ENCODE measurements at places on chromosomes 16 and 17.

- DNase-seq: no peak
Observed at GRCh38 chr17:66365903-66366302, 63.5 kb downstream of the PRKCA start.

DNA sequence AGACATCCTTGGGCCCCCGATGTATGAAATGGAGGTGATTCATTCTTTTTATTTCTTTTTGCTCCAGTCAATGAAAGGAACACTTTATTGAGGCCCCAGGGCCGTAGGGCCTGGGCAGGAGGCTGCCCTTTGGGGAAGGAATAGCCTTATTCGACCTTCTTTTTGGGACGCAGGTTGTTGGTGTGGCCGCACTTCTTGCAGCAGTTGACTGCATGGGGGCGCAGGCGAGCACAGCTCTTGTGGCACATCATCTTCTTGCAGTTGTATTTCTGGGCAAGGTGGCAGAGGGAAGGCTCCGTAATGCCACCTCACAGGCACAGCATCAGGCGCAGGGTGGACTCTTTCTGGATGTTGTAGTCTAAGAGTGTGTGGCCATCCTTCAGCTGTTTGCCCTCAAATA lies 50.9 kb downstream of the SIAH1 start:
- DNase-seq: no peak

GRCh38 chr17:67449845-67450755 lies 73.0 kb downstream of the PITPNC1 start:
- no peak for DNase-seq

DNA sequence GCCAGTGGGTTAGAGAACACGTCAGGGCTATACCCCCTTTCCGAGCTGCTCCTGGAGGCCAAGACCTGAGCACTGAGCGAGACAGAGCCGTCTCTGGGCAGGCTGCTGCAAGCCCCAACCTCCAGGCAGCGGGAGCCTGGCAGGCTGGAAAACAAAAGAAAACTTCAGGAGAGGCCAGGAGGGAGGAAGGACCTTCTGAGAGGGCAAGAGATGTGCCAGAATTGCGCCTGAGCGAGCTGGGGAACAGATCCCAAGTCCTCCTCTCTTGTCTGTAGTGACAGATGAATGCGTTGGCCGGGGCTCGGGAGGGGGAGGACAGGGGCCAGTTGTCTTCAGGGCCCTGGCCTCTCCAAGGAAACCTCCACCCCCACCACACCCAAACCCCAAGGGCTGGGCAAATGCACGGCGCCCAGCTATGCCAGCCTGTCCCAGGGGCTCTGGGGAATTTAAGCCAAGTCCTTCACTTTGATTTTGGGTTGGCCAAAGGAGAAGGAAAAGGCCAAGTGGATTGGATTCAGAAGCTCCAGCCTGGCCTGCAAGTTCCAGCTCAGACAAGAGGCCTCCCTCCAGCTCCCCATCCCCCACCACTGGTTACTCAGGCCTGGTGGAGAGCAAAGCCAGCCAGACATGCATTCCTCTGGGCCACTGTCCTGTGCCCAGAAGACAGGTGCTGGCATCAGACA lies 18.1 kb downstream of the SDK2 start:
- DNase-seq: no peak

- no peak for DNase-seq
Observed at GRCh38 chr17:63626551-63627180, 4.4 kb downstream of the MAP3K3 start.

DNA sequence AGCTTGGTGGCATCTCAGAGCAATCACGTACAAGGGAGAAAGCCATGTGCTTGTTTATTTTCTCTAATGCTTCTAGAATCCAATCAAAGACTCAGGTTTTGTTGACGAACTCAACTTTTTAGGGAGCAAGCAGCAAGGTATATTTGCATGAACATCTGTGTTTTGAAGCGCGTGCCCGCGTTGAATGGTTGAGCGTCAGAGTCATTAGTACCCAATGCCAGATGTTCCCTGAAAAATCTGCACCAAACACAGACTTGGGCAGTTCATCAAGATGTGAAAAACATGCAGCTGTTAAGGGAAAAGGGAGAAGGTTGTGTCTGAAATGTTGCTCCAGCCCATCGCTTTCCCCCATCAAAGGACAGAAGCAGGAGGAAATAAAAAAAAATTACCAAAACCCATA lies 170.4 kb downstream of the SNX29 start:
- DNase-seq: no peak

- DNase-seq: no peak
Observed at GRCh38 chr16:57341062-57341440, 17.5 kb upstream of the CCL22 start.

DNA sequence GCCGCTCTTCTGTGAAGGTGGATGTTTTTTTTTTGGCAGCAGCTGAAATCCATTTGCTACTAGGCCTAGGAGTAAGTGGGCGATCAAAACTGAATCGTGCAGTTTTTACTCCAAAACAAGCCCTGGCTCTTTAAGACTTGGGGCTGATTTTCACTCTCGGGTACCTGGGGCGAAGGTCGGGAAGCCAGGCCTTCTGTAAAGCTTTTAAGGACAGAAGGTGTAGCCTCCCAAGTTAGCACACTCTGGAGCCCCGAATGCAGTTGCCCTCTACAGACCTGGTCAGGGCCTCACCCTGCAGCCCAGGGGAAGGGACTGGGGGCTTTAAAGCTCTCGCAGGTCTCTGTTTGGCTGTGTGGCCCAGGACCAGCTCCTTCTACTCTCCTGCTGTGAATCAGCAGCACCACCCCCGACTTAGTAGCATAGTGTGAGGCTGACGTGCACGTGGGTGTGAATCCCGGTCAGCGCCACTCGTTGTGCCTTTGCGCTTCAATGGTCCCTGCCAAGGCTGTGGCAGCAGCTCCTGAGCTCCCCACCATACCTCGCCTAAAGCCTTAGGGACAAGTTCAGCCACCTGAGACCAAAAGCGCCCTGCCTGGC lies 49.9 kb downstream of the TMEM235 start:
- no peak for DNase-seq
